ENCODE measurements at places on chromosomes 2 and 18. TPM values are rescaled to one million over a fixed set of nuclear protein-coding genes. Genes with fewer than 3 reads are reported as not detected.

DNA sequence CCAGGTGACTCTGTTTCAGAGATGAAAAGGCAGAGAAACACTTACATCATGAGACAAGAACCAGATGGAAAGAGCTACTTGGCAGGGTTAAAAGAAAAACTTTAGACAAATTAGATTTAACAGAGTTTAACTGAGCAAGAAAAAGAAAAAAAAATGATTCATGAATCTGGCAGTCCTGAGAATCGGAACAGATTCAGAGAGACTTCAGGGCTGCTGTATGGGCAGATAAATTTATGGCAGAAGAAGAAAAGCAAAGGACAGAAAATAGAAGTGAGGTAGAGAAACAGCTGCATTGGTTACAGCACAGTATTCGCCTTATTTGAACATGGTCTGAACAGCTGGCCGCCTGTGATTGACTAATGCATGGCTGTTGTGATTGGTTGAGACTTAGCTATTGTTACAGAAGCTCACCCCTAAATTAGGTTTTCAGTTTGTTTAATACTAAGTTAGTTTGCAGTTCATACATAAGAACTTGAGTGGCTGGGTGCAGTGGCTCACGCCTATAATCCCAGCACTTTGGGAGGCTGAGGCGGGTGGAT is 43.0 kb upstream of the RHOB start:
- DNase-seq, result no peak

- no peak for DNase-seq
Observed at GRCh38 chr2:135745545-135745944, 3.9 kb downstream of the UBXN4 start.

- DNase-seq, result no peak
Observed at GRCh38 chr18:65544701-65545100, 206.1 kb upstream of the CDH7 start.

Gene MOGAT1
- not detected for polyA plus RNA-seq

Gene TUBA3E
- not detected for polyA plus RNA-seq
